Adrenal gland (tissue), 19 donors: ENCODE measurements at places on chromosomes 2 and 18.

DNA sequence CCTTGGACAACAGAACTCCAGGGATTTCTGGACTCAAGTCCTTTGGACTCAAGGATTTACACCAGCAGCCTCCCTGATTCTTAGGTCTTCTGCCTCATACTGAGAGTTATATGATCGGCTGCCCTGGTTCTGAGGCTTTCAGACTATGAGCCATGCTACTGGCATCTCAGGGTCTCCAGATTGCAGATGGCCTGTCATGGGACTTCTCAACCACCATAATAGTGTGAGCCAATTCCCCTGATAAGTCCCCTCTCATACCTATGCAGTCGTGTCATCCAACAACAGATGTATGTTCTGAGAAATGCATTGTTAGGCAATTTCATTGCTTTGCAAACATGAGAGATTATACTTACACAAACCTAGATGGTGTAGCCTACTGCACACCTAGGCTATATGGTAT is 61.4 kb upstream of the MSTN start:
- DNase-seq, result no peak

GRCh38 chr2:9556121-9556743 is 602 bp upstream of the ADAM17 start:
- DNase-seq, result no peak

- no peak for DNase-seq
Measured at GRCh38 chr2:71129902-71130151, 202 bp downstream of the MCEE start.

DNA sequence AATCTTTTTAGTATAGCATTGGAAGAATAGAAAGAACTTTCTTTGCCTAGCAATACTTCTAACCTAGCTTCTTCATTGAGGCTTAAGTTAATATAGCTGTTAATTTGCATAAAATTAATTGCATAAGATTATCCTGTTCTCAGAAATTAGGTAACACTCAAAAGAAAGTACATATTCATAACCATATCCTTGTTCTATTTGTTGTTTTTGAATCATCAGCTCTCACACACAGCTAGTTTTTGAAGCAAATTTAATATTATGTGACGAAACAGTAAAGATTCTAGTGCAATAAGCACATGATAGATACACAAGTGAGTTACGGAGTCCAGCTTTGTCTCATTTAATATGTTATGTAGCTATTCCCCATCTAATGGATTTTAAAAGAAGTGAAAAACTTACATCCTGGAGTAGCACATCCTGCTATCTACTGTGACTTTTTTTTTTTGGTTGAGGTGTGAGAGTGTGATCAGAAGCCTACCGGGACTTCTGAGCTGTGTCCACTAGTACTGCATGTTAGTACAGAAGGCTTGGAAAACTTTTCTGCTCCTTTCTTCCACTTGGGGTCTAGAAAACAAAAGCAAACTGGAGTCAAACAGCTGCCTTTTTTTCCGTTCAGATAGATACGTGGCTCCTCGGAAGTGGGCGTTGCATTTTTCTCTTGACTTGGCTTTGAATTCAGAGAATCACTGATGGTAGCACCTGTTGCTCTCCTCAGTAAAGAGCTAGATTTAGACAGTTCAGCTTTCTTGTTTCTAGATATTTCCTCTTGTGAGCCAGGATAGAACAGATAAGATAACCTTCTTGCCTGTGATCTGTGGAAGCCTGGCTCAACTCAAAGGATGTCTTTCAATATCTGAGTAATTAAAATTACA is 27.2 kb downstream of the KDM3A start:
- DNase-seq, result no peak
